ENCODE measurements at places on chromosomes 7 and 10. TPM values are rescaled to one million over a fixed set of nuclear protein-coding genes. Genes with fewer than 3 reads are reported as not detected.
A peak's percentile ranks its signal among the peaks of the same experiment; 100 is the strongest.

Gene SH2D4B
- total RNA-seq: not detected

Gene ANKRD22
- 6.2 TPM for total RNA-seq

Gene RNF148
- total RNA-seq: 2.0 TPM

Gene MNX1
- 3.7 TPM for total RNA-seq

Gene KCNIP2
- total RNA-seq: 1.5 TPM

DNA sequence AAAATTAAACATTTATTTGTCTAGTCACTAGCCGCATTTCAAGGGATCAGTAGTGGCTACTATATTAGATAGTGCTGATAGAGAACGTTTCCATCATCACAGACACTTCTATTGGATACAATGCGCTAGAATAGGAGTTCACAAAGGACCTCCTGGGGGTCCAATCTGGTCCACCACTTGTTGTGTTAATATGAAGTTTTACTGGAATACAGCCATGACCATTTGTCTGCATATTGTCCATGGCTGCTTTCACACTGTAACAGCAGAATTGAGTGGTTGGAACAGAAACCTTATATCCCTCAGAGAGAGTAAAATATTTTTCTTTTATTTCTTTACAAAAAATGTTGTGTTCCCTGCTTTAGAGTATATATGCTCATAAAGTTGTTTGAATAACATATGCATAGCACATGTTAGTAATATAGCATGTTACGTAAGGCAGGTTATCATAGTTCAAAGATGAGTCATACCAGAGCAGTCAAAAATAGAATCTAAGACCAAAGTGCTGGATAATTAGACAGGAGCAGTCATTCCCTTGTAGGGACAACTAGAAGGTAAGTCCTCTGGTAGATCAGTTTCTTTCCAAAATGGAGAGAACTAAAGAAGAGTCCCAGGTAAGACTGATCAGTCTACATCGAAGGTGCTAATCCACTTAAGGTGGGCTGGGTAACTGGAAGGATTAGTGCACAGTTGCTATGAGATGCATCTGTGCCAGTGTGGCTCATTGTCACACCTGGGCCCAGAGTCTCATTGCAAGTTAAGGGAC, 14.9 kb downstream of the BZW2 start:
- H3K36me3 ChIP-seq: peaks cover 21% of the 10 kb centered on the region
- H3K27ac ChIP-seq: peak overlapping the region; percentile 35
- no peak overlapping the region for H3K4me3 ChIP-seq
- peak; percentile 70 for DNase-seq
- no peaks in the 10 kb centered on the region for H3K27me3 ChIP-seq

GRCh38 chr10:86668297-86669165, at the start of gene LDB3:
Gene LDB3 (plus strand): TSS chr10:86668511. CDS start chr10:86668692, 181 bp downstream.
- no peaks in the 10 kb centered on the region for H3K36me3 ChIP-seq
- peak; percentile 75 for DNase-seq
- no peaks in the 10 kb centered on the region for H3K27me3 ChIP-seq
- H3K4me1 ChIP-seq: peaks cover 59% of the 10 kb centered on the region

GRCh38 chr10:114821293-114821914, at the start of gene FHIP2A:
Gene FHIP2A (plus strand): TSS chr10:114821780. CDS start chr10:114822079, 299 bp downstream.
- H3K36me3 ChIP-seq: no peaks in the 10 kb centered on the region
- H3K27me3 ChIP-seq: no peaks in the 10 kb centered on the region
- H3K4me3 ChIP-seq: peak within 1 kb of the TSS; percentile 99
- peak; percentile 76 for DNase-seq
- peaks cover 25% of the 10 kb centered on the region for H3K4me1 ChIP-seq
- H3K27ac ChIP-seq: peak within 1 kb of the TSS; percentile 79

DNA sequence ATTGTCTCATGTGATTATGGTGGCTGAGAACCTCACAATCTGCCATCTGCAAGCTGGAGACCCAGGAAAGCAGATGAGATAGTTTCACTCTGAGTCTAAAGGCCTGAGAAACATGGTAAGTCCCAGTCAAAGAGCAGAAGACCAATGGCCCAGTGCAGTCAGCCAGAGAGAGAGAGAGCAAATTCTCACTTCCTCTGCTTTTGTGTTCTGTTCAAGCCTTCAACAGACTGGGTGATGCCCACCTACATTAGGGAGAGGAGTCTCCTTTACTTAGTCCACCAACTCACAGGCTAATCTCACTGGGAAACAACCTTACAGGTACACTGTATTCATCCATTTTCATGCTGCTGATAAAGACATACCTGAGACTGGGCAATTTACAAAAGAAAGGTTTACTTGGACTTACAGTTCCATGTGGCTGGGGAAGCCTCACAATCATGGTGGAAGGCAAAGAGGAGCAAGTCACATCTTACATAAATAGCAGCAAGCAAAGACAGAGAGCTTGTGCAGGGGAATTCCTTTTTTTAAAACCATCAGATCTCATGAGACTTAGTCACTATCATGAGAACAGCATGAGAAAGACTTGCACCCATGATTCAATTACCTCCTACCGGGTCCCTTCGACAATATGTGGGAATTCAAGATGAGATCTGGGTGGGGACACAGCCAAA, 4.7 kb upstream of the FRMPD2 start:
- H3K36me3 ChIP-seq: no peaks in the 10 kb centered on the region
- no peak overlapping the region for H3K4me3 ChIP-seq
- H3K27ac ChIP-seq: no peak overlapping the region

DNA sequence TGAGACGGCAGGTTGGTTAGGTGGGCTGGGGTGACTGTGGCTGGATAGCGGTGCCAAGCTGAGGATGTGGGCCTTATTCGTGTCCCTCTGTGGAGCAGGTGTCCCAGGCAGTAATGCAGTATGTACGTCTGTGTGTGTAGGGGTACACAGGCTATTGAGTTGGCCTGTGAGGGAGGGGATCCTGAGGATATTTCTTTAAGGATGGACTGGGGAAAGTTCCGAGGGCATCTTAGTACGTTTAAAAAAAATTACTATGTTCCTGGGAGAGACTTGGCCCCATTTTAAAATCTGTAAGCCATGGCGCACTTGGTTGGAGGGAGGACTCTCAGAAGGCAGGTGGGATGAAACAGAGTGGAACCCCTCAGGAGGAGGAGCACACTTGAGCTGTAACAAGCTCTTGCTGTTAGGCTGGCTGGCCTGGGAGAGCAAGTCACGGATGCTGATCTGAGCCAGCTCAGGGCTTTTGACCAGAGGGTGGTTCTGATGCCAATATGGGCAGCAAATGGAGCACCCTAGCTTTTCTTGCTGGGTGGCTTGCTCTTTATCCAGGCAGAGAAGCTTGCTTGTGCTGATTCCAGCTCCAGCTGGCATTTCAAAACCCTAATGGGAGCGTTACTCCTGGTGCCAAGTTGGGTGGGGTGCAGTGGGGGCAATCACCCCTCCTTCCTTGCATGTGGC, 765 bp downstream of the WBP1L start:
- no peak overlapping the region for H3K27ac ChIP-seq
- H3K36me3 ChIP-seq: no peaks in the 10 kb centered on the region
- H3K4me3 ChIP-seq: peak overlapping the region; percentile 93
- H3K4me1 ChIP-seq: peaks cover 14% of the 10 kb centered on the region
